Stimulated activated CD8-positive, alpha-beta memory T cell treated with anti-CD3 and anti-CD28 coated beads, Interleukin-2, amount 100 ng/mL, for 48 hours (primary cell): ENCODE measurements at places on chromosomes 12 and 14.

- DNase-seq, result no peak
These were observed 146.8 kb upstream of the TMTC1 start for GRCh38 chr12:29930503-29930902.

DNA sequence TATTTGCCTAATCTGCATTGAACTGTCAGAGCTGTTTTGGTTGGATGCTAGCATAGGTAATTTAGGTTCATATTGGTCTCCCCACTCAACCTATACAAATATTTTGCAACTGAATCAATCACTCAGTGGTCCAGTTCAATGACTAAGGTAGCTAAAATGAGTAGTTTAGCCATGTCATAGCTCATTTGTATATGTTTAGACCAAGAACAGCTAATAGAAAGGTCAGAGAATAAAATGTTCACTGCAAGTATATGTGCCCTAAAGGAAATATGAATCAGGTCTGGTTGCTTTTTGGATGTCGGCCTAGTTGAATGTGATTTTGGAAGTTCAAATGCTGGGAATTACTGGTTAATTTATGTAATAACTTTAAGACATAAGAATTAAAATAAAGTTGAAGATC is 883.9 kb downstream of the LRFN5 start:
- no peak for DNase-seq

GRCh38 chr12:113077859-113078255 is 21.3 kb downstream of the DTX1 start:
- no peak for DNase-seq

- DNase-seq, result no peak
These were observed 11.7 kb downstream of the HSP90AA1 start for GRCh38 chr14:102075155-102075554.

DNA sequence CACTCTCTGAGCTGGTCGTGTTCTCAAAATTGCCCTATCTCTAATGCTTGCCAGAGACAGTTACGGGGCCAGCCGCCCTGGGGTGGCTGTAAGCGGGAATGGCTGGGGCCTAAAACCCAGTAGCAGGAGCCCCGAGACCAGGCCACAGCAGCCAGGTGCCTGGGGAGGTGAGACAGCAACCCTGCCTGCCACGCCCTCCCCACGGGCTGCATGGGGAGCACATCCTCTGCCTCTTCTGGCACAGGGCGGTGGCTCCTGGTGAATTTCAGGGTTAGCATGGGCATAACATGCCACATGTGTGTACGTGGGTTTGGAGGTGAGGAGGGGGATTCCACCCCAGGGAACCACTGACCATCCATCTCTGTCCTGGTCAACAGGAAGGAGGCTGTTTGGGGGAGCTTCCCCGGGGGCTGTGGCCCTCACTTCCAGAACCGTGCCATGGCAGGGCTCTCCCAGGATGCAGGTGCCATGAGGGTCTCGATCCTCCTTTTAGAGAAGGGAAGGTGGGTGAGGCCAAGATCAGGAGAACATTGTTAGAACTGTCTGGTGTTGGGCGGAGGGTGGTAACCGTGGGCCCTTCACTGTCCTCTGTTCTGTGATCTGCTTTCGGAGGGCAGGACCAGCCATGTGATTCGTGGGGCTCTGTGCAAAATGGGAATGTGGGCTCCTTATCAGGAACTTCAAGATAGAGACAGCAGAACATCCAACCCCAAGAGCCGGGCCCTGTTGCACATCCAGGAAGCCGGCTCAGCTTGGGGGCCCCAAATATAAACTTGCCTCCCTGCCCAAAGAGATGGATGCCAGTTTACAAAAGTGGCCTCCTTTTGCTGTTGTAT is 312.2 kb upstream of the DIO3 start:
- no peak for DNase-seq

DNA sequence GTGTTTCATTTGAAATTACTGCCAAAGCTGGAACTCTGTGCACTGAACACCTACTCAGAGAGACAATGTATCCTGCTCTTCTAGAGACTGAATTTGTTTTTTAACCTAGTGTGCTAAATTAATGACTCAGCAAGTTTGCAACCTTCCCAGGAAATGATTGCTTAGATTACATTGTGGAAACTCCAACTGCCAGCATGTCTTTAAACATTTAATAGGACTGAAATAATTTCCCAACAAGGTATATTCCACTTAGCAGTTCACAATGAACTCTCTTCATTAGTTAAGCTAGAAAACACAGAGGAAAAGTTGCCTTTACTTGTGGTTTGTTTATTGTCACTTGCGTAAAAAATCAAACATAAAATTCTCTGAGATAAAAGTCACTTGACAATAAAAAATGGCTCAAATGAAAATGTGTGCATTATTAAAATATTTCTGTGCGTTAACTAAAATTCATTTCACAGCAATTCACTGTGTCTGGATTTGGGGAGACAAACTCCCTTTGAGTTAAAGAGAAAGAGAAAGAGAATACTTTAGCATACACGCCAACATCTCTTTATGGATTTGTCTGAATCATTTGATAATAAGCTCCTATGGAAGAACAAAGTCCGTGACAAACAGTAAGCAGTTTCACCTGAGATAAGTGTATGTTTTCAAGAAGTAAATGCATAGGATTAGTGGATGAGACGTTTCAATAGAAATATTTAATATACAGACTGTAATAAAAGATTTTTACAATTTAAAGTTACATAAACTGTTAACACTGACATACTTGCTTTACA is 284.0 kb downstream of the PRKD1 start:
- DNase-seq, result no peak

- no peak for DNase-seq
These were observed 248.7 kb downstream of the TTC6 start for GRCh38 chr14:37843954-37844607.

DNA sequence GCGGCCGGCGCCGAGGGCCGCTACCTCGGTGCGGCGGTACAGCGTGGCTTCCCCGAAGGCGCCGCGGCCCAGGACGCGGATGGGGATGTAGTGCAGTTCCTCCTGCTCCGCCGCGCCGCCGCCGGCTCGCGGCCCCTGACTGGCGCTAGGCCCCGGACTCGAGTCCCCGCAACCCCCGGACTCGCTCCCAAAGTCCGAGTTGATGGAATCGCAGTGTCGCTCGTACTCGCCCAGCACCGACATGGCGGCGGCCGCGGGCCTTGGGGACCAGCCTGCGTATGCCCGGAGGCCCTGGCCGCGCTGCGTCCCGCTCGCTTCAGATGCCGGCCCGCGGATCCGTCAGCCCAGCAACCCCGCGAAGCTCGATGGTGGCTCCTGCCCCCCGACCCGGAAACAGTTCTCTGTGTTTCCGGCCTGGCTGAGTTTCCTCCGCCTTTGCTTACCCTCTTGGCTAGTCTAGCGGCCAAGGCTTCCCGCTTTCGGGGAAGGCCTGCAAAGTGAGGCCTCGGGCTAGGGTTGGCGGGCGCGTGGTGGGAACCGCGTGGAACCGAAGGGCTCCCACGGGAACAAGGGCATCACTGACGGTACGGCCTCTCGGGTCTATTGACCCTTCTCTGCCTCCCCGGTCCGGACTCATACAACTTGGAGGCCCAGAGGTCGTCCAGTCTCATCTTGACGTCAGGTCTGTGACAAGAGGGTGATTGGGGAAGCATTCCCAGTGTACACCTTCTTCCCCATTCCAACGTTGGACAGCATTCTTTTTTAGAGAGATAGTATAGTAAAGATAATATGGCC is at the start of gene NEK9:
Gene NEK9 (minus strand): TSS at position 370 of the 795 bp plus-strand sequence. CDS start 127 bp downstream, at position 243.
- peak; percentile 83 for DNase-seq

DNA sequence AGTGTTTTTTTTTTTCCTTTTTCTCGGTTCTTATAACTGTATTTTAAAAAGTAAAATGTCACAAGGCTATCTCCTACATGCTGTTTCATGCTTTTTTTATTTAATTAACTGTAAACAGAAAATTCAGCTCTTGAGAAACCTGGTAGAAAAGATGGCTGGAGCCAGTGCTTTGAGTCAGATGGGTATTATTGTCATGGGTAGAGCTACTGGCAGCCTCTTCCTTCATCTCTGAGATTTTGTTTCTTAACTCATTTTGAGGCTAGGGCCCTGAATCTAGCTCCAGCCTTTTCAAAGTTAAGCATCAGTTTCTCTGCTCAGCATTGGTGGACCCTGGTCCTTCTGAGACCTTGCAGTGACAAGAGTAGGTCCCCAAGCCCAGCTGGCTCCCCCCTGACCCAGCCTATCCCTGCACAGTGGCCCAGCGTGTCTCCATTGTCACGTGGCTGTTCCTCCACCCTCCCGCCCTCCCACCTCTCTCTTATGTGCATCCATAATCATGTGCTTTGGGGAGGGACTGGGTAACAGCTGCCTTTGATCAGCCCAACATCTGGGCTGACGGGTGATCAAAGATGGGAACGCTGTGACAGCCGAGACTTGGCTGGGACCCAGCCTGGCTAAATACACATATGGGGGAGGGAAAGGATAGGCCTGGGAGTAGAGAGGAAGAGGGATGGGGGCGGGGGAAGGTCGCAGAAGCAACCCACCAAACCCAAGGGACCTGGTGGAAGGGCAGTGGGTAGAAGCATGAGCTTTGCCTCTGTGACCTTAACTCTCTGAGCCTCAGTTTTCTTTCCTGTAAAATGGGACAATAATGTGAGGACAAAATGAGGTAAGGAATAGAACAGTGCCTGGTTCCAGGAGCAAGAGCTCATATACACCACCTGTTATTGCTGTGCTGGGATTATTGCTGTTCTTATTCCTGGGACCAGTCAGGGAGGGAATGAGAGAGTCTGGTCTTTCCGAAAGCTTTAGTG is 24.4 kb upstream of the RBM19 start:
- DNase-seq, result no peak
